ENCODE measurements at places on chromosomes 4 and X. TPM values are rescaled to one million over a fixed set of nuclear protein-coding genes. Genes with fewer than 3 reads are reported as not detected.

NUP62CL gene
- 2.2 TPM for total RNA-seq

GRCh38 chrX:56783450-56783831 is 54.4 kb downstream of the NBDY start:
- DNase-seq: no peak

DNA sequence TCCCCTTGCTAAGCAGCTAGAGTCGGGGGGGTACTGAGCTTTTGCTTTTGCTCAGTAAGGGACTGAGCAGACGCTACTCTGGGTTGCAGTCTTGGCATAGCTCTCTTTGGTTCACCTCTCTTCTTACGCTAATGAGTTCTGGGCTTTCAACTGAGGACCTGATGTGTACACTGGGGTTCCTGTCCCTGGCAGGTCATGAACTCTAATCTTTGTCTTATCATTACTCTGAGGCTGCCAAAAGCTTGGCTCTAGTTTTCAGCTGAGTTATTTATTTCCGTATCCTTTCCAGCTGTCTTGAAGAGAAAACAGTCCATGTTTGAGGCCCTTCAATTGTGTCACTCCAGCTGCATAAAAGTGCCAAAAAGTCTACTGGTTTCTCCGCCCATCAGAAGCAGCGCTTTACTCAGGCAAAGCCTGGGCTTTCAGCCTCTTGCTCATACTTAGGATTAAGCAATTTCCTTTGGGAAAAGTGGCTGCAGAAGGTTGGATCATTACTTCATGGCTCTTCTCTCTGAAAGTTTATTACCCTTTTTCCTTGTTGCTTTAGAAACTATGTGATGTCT is 121.0 kb upstream of the STOX2 start:
- DNase-seq: no peak

- DNase-seq: no peak
Measured at GRCh38 chr4:108126806-108127205, 41.9 kb downstream of the LEF1 start.

Data from urinary bladder (tissue), 4 donors.